ENCODE measurements at places on chromosomes 16 and 17. TPM values are rescaled to one million over a fixed set of nuclear protein-coding genes. Genes with fewer than 3 reads are reported as not detected.

CYB561 gene
- total RNA-seq: 16.3 TPM

DYNLRB2 gene
- not detected for total RNA-seq

AGRP gene
- total RNA-seq: 0.50 TPM

AP2B1 gene
- total RNA-seq: 111 TPM

RDM1 gene
- 1.00 TPM for total RNA-seq

HS3ST6 gene
- total RNA-seq: not detected
